ENCODE measurements at places on chromosomes 2 and 18. TPM values are rescaled to one million over a fixed set of nuclear protein-coding genes. Genes with fewer than 3 reads are reported as not detected.

Gene ALPG
- not detected for polyA plus RNA-seq

Gene NFATC1
- 35.7 TPM for polyA plus RNA-seq

Gene CNDP1
- polyA plus RNA-seq, result not detected

Gene KDSR
- 47.1 TPM for polyA plus RNA-seq

Gene SNX17
- 239 TPM for polyA plus RNA-seq

Gene GPATCH11
- 19.8 TPM for polyA plus RNA-seq

Gene SLC38A11
- polyA plus RNA-seq, result 8.1 TPM

DNA sequence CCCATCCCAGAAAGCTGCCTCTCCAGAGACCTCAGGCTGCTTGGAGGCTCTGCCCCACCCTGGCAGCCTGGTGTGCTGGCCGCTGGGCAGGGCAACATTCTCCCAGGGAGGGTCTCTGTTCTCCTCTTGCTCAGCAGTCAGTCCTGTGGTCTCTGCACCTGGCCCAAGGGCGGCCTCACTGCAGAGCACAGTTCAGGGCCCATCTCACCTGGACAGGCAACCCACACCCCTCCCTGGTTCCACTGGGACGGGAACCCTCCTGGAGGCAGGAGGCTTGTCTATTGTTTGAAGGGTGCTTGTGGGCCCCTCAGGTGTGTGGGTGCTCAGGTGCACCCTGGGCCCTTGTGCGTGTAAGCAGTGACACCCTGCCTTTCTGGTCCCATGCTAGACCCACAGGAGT is 67.2 kb upstream of the OTOS start:
- no peak overlapping the region for H3K27ac ChIP-seq
- H3K4me1 ChIP-seq, result peaks cover 4% of the 10 kb centered on the region
- DNase-seq, result no peak
- H3K4me3 ChIP-seq, result no peak overlapping the region
- H3K27me3 ChIP-seq, result no peaks in the 10 kb centered on the region

- no peaks in the 10 kb centered on the region for H3K36me3 ChIP-seq
- H3K4me1 ChIP-seq, result peaks cover 9% of the 10 kb centered on the region
- no peak for DNase-seq
Observed at GRCh38 chr18:76397631-76398030, 97.4 kb downstream of the ZNF516 start.

DNA sequence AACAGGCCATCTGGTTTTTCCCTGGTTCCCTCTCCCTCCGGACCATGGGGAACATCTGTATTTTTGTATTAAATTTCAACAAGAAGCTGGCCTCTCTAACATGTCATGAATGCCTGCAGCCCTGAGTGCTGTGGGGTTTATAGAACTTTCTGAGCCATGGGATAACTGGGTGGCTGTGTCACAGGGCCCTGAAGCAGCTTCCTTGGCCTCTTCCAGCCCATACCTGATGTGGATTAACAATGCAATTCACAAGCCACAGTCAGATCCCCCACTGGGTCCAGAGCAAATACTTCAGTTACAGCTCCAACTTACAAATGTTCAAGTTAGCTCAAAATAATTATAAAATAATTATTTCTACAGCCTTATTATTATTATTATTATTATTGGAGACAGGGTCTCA is 307.8 kb upstream of the CELF4 start:
- H3K4me1 ChIP-seq, result no peaks in the 10 kb centered on the region
- no peak for DNase-seq
- no peaks in the 10 kb centered on the region for H3K36me3 ChIP-seq
- no peak overlapping the region for H3K27ac ChIP-seq

DNA sequence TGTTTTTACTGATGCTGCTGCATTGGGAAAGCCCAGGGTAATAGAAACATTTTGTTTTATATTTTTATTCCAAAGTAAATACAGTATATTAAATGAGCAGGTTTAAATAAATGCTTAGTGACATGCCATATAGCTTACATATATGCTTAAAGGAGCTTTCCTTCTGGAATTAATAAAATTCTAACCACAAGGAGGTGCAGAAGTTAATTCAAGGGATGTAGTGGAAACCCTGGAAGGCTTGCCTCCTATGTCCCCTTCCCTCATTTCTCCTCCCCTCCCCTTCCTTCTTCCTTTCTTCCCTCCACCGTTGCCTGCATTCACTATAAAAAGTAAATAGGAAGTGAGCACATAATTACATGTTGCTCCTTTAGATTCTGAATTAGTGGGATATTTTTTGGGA is 96.3 kb downstream of the UBE2E3 start:
- no peak overlapping the region for H3K27ac ChIP-seq
- H3K27me3 ChIP-seq, result no peaks in the 10 kb centered on the region
- no peaks in the 10 kb centered on the region for H3K36me3 ChIP-seq

DNA sequence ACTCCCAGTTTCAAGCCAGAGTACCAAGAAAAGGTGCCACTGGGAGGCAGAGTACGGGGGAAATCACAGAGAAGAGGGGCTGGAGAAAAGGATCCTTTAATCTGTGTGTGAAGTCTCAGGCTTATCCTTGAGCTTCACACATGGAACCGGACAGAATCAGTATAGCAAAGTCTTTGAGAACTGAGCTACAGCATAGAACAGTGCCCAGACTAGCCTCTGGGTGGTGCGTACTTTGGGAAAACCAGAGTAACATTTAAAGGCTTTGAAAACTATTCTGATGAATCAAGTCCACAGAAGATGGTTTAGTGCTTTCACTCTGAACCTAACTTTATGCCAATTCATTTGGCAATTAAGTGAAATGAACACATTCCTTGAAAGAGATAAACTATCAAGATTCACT is 83.1 kb downstream of the BABAM2 start:
- no peak overlapping the region for H3K4me3 ChIP-seq
- H3K27ac ChIP-seq, result no peak overlapping the region
- H3K27me3 ChIP-seq, result no peaks in the 10 kb centered on the region
- DNase-seq, result no peak

DNA sequence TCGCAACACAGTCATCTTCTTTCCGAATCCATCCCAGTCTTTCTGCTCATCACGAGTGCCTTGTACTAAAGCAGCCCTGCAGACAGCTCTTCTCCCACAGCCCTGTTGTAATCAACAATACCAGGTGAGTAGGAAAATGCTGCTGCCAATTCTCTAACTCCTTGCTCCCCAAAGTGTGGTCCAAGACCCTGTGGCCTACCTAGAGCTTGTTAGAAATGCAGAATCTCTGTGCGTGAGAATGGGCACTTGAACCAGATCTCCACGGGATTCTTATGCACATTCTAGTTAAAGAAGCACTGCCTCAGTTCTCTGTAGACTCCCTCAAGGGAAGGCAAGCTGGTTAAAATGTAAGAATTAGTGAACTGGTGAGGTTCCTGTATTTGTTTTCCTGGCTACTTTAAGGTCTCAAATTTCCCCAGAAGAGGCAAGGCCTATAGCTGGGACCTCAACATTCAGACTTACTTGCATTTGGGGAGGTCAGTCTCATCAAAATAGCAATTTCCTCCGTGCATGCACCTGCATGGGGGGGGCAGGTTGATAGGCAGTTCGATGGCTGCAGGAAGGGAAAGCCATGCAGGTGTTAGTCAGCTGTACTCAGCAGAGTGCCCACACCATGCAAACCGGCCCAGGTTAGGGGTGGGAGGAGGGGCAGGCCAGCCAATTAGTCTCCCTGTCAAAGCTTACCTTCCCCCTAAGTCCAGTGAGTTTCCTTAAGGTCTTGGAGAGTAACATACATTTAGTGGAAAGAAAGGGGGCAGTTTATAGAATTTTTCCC is 70.8 kb downstream of the DHRS9 start:
- no peak overlapping the region for H3K4me3 ChIP-seq
- no peak for DNase-seq
- no peaks in the 10 kb centered on the region for H3K27me3 ChIP-seq

- H3K27ac ChIP-seq, result peak overlapping the region; percentile 84
- H3K27me3 ChIP-seq, result no peaks in the 10 kb centered on the region
- no peaks in the 10 kb centered on the region for H3K36me3 ChIP-seq
- no peak overlapping the region for H3K4me3 ChIP-seq
Observed at GRCh38 chr18:45106331-45106774, 425.7 kb downstream of the SETBP1 start.

DNA sequence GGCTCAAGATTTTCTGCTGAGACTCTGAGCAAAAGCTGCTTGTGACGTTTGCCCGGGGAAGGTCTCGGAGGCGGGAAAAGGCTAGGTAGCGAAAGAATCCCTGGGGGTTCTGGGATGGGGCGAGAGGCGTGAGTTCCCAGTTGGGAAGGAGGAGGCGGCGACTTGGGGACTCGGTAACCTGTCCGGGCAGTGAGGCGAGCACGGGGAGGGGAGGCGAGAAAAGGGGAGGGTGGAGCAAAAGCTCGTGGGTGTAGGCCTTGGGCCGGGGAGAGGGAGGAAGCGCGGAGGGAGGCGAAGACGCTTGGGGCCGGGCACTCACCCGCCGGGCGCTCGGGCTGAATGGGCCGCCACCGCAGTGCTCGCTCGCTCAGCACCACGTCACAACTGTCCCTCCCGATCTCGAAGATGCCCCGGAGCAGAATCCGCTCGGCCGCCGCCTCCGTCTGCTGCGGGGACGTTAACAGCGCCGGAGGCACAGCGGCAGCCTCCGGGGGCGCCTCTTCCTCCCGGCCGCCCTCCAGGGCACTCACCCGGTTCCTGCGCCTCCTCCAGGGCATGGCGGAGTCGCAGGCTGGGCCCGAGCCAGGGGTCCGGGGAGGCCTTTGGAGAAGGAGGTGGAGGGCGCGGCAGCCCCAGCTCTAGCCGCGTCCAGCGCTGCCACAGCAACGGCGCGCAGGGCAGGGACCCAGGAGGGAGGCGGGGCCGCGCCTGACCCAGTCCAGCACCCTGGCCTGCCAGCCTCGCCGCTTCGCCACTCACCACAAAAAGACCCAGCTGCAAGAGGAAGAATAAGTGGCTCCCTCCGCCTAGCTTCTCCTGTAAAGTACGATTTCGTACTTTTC is at the start of gene CERKL:
Gene CERKL (minus strand): TSS at position 656 of the 842 bp plus-strand sequence. CDS start 99 bp downstream, at position 557.
- H3K27me3 ChIP-seq, result peaks cover 61% of the 10 kb centered on the region
- no peak within 1 kb of the TSS for H3K27ac ChIP-seq
- no peak for DNase-seq
- H3K36me3 ChIP-seq, result no peaks in the 10 kb centered on the region
- H3K4me1 ChIP-seq, result peaks cover 13% of the 10 kb centered on the region
- H3K4me3 ChIP-seq, result peak within 1 kb of the TSS; percentile 77

- no peak overlapping the region for H3K27ac ChIP-seq
- no peaks in the 10 kb centered on the region for H3K4me1 ChIP-seq
- H3K36me3 ChIP-seq, result no peaks in the 10 kb centered on the region
- H3K4me3 ChIP-seq, result no peak overlapping the region
- H3K27me3 ChIP-seq, result no peaks in the 10 kb centered on the region
Observed at GRCh38 chr2:223464071-223464470, 138.1 kb downstream of the SCG2 start.

GRCh38 chr2:199463708-199464605 is 6.2 kb upstream of the SATB2 start:
- H3K36me3 ChIP-seq, result peaks cover 12% of the 10 kb centered on the region
- H3K4me3 ChIP-seq, result no peak overlapping the region
- peaks cover 6% of the 10 kb centered on the region for H3K4me1 ChIP-seq
- H3K27ac ChIP-seq, result peak overlapping the region; percentile 89
- peaks cover 74% of the 10 kb centered on the region for H3K27me3 ChIP-seq

DNA sequence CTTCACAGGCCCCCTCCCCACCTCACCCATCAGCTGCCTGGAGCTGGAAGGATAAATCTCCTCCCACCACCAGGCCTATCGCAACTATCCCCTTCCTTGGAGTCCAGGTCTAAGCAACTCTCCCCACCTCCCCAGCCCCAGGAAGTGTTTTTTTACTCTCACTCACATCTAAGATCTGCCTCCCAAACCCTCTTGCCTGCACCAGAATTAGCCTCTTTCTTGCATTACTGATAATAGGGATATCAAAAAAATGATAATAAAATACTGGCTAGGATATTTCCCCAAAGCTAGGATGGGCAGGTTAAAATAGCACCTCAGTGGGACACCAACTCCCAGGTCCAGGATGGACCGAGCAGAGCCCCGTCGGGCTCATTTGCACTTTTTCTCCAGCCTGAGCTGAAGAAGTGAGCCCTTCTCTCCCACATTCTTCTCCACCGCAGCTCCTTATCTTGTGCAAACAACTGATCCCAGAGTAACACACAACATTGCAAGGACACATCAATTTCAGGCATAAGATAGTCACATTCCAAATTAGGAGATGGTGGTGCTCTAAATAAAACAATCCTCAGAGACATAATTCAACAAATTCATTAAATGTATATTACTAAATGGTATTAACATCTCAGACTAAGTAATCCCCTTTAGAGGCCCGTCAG is 17.7 kb upstream of the CIB4 start:
- H3K27ac ChIP-seq, result no peak overlapping the region
- peaks cover 14% of the 10 kb centered on the region for H3K27me3 ChIP-seq
- peaks cover 13% of the 10 kb centered on the region for H3K36me3 ChIP-seq
- H3K4me3 ChIP-seq, result no peak overlapping the region
- H3K4me1 ChIP-seq, result no peaks in the 10 kb centered on the region

- H3K27me3 ChIP-seq, result no peaks in the 10 kb centered on the region
- H3K4me1 ChIP-seq, result peaks cover 28% of the 10 kb centered on the region
- no peak overlapping the region for H3K27ac ChIP-seq
- H3K4me3 ChIP-seq, result peak overlapping the region; percentile 13
- DNase-seq, result peak; percentile 43
Observed at GRCh38 chr2:11775384-11775783, 29.0 kb downstream of the LPIN1 start.

DNA sequence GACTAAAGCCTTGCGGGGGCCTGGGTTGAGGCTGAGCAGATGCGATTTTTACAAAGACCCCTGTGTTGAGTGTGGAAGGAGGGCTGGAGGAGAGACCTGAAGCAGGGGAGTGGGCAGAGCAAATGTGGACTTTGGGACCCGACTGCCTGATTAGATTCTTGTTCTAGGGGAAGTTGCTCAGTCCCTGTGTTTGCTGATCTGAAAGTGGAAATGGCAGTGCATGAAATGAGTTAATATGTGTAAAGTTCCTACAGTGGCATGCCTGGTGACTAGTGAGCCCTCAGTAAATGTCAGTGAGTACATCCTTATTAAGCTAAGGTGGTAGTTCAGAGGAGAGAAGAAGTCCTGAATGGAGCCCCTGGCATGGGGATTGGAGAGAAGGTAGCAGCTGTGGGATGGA is 52.3 kb downstream of the ARMC9 start:
- no peak overlapping the region for H3K27ac ChIP-seq
- H3K4me3 ChIP-seq, result no peak overlapping the region
- no peaks in the 10 kb centered on the region for H3K4me1 ChIP-seq

GRCh38 chr2:74871414-74871813 is 37.5 kb downstream of the HK2 start:
- no peak overlapping the region for H3K4me3 ChIP-seq
- no peaks in the 10 kb centered on the region for H3K27me3 ChIP-seq
- no peak overlapping the region for H3K27ac ChIP-seq
- no peak for DNase-seq
- H3K4me1 ChIP-seq, result peaks cover 9% of the 10 kb centered on the region

- H3K27ac ChIP-seq, result no peak overlapping the region
- H3K36me3 ChIP-seq, result no peaks in the 10 kb centered on the region
- H3K27me3 ChIP-seq, result peaks cover 21% of the 10 kb centered on the region
- DNase-seq, result no peak
- H3K4me3 ChIP-seq, result no peak overlapping the region
Observed at GRCh38 chr2:1625281-1626001, 118.9 kb downstream of the PXDN start.

GRCh38 chr2:234986876-234987720 is 35.3 kb downstream of the SH3BP4 start:
- H3K36me3 ChIP-seq, result no peaks in the 10 kb centered on the region
- H3K4me3 ChIP-seq, result no peak overlapping the region
- no peaks in the 10 kb centered on the region for H3K27me3 ChIP-seq
